ENCODE measurements at places on chromosomes 6 and 20.

- DNase-seq: no peak
Observed at GRCh38 chr20:21511850-21512633, 1.8 kb downstream of the NKX2-2 start.

DNA sequence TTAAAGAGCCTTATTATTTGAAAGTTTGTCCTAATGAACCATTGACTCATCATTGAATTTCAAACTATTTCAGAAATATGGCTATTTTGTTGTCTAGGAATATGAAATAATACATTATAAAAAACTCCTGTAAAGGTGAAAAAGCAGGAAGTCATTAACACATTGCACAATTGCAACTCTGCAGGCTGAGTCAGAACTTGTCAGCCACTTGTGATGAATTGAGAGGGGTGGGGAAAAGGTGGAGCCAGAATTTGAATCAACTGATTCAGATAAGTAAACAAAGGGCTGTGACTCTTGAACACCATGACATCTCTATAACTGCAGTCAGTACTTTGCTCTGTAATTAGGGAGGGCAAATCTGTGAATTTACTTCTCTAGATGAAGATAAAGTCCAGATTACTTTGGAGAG lies 6.0 kb downstream of the C6orf141 start:
- no peak for DNase-seq

GRCh38 chr20:52983726-52984450 lies 11.7 kb downstream of the TSHZ2 start:
- no peak for DNase-seq

DNA sequence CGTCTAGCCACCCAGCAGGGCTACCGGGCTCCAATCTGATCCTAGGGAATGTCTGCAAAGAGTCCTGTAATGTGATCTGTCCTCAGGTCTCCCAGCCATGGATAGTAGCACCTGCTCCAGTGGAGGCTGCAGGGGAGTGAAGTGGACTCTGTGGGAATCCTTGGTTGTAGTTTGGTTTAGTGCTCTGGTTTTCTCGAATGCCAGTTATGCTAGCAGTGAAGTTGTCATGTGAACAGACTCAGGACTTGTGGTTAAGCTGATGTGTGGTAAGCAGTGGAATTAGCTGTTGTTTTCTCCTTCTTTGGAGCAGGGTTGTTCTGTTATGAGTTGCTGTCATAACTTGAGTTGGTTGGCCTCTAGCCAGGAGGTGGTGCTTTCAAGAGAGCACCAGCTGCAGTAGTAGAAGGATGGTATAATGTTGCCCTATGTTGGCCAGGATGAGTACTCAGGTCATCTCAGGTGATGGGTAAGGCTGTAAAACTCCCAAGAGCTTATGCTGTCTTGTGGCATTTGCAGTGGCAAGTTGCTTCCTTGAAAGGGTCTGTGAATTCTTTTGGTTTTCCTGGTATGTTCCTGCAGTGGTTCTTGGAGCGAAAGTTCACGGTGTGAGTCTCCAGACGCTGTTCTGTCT lies 390.2 kb downstream of the UTRN start:
- no peak for DNase-seq

- DNase-seq: no peak
Observed at GRCh38 chr6:44100088-44100550, 27.1 kb downstream of the MRPL14 start.

DNA sequence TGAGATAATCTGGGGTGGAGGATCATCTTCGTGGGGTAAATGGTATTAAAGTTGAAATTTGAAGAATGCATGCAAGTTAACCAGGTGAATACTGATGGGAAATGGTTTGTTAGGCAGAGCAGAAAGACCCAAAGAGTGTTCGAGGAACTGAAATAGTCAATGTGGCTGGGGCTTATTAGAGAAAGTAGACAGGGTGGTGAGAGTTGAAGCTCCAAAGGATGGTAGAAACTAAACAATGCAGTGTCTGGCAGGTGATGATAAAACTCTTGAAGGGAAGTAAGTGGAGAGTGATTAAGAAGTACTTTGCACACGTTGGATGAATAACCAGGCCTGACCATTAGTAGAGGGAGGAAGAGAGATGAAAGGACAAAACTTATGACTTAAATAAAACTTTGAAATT lies 39.8 kb upstream of the CENPW start:
- no peak for DNase-seq

DNA sequence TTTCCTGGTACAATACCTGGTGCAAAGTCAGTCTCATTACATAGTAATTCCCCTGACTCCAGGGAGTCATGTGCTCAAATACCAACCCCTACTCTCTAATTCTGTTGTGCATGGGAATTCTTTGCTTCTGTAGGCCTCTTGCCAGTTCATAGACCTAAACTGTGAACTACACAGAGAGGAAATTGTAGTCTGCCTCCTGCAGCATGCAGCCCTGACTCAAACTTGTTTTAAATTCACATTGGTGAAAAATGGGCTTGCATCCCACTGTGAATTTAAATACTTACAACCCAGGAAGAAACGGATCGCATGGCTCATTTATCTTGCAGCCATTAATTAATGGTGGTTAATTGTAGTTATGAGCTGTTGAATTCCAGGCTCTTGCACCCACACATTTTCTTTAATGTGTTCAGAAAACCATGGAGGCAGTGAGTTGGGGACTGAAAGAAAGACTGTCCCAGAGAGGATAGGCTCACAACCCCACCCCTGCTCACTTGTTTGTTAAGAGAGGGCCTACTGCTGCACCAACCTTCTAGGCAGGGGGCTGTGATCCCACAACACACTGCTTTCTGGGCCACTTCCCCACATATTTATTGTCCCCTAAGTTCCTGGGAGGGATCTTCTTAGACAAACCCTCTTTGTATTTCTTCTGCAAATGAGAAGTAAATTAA lies 579.1 kb downstream of the DHX35 start:
- no peak for DNase-seq

- DNase-seq: no peak
Observed at GRCh38 chr6:158417760-158418098, 105.5 kb downstream of the TULP4 start.

GRCh38 chr20:20130399-20130798 lies 78.1 kb downstream of the CFAP61 start:
- DNase-seq: no peak

GRCh38 chr20:50085481-50086365 lies 27.2 kb downstream of the UBE2V1 start:
- peak; percentile 48 for DNase-seq

GRCh38 chr6:157221049-157221816 lies 102.1 kb downstream of the TMEM242 start:
- peak; percentile 83 for DNase-seq

GRCh38 chr6:126133984-126134383 lies 147.6 kb downstream of the TRMT11 start:
- DNase-seq: no peak

GRCh38 chr6:13711324-13711732 lies 307 bp downstream of the RANBP9 start:
- no peak for DNase-seq

DNA sequence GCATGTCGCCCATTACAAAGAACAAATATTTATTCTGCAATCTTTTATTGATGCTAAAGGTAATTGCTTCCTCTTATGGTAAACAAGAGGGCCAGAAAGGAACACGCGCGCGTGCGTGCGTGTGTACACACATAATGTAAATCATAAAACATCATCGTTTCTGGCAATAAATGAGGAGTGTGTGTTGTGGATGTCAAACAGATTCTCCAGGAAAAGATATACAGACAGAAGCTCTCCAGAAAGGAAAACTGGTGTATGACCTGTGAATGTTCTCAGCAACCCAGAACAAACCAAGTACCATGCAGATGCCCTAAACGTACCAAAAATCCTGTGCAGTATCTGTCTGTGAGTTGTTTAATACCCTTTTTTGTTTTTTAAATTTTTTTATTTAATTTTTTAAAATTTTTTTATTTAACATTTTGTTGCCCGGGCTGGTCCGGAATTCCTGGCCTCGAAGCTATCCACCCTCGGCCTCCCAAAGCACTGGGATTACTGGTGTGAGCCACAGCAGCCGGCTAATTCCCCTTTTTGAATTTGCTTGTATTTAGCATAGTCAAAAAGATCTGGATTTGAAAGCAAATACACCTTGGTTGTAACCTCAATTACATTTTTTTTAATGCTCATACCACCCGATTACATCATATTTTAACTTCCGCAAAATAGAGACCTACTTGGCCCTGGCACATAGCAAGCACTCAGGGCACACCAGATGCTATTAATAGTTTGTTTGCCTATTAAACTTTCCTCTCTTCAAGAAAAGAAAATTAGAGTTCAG lies 909 bp upstream of the NUDT3 start:
- DNase-seq: no peak

DNA sequence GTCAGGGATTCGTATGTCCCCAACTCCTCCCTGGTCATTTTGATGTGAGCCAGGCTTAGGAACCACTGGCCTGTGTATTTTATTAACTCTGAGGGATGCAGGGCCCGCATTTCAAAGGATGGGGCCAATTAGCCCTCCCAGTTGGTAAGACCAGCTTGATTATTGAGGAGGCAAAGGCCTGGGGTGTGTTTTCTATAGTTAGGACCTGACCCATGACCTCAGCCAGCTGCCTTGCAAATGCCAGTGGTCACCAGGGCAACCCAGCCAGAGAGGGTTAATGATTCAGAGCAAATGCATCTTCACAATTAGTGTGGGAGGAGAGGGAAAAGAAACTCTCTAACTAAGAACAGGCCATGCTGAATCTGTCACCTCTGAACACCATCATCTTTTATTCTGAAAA lies 835.4 kb downstream of the MAFB start:
- no peak for DNase-seq

DNA sequence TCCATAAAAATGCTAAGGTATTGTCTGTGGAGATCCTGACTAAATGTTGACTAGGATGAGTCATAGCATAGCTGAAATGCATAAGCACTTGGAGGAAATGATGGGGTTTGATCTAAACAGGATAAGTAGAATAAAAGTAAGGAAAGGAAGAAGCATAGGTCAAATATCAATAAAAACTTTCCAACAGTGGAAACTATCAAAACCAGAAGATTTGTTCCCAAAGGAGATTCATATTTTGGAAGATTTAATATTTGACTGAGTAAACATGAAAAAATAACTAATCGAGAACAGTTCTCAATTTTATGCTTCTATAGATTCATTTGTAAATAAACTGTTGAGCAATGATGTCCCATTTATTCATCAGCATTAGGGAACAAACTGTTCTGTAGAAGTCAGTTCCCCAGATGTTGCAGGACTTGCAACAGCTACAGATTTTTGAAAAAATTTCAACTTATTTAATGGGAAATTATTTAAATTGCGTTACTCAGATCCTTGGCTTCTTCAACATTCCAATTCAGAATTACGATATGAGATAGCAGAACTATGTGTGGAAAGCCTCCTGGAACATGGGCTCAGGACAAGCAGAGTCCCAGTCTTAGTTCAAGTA lies 133.7 kb upstream of the TBX18 start:
- DNase-seq: no peak

GRCh38 chr6:13767121-13767808 lies 47.1 kb downstream of the MCUR1 start:
- DNase-seq: no peak

- no peak for DNase-seq
Observed at GRCh38 chr6:157555455-157556143, 174.6 kb downstream of the ZDHHC14 start.

GRCh38 chr20:1187605-1188171 lies 2.9 kb upstream of the TMEM74B start:
- no peak for DNase-seq

- DNase-seq: no peak
Observed at GRCh38 chr20:20970841-20971240, 135.3 kb downstream of the LINC00237 start.

GRCh38 chr6:168951217-168951616 lies 302.4 kb downstream of the THBS2 start:
- no peak for DNase-seq

DNA sequence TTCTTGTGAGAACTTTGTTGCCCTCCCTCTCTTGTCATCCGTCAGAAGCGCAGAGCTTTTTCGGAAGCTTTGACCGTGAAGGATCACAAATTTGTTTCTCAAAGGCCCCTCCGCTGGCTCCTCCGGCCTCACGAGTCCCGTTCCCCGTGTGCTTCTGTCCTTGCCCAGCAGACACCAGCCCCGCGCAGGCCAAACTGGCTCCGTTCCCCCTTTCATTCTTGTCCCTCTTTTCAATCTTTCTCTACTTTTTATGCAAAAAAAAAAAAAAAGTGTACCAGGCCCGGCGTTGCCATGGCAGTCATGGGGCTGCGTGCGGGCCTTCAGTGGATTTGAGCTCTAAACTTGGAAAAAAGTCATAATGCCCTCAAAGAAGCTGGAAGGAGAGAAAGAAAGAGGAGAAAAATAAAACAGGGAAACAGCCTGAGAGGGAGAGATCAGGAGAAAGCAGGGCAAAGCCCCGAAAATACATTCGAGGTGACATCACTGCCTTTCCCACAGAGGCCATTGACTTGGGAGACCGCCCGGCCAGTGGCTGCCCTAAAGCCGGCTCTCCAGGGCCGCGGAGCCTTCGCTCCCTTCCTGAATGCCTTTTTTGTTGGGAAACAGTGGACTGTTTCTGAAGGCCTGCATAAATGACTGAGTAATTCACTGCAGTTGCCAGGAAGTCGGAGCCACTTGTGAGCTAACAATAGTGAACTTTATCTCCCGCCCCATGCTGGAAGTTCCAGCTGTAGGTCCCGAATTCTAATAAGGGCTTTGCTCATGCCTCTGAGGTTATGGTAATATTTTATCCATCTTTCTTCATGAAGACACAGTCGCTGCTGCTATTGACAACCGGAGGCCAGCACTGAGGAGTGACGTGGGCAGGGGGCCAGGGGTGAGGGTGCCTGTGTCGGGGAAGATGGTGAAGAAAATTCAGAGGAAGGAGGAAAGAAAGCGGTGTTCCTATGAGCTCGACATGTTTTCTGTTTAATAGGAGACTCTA lies 670.9 kb downstream of the QKI start:
- no peak for DNase-seq

- DNase-seq: no peak
Observed at GRCh38 chr6:169188051-169188470, 65.6 kb downstream of the THBS2 start.

GRCh38 chr6:63573899-63574553 lies 1.7 kb downstream of the LOC128125822 start:
- DNase-seq: no peak

DNA sequence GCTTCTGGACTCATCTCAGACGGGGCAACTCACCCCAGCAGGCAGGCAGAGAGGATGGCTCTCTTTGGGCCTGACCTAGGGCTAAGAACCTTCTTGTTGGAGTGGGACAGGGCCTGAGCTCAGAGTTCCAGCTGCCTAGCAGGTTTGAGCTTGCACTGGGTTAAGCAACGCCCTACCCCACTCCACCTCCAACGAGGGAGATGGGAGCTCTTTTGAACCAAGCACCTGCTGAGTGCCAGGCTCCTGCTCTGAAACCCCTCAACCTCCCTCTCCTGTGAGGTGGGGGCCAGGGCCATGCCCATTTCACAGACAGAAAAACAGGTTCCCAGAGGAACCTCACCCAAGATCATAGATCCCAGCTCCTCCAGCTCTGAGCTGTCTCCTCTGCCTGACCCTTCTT lies 54.3 kb downstream of the SNAI1 start:
- no peak for DNase-seq

GRCh38 chr6:41167173-41167963 lies 4.5 kb upstream of the TREM2 start:
- no peak for DNase-seq

DNA sequence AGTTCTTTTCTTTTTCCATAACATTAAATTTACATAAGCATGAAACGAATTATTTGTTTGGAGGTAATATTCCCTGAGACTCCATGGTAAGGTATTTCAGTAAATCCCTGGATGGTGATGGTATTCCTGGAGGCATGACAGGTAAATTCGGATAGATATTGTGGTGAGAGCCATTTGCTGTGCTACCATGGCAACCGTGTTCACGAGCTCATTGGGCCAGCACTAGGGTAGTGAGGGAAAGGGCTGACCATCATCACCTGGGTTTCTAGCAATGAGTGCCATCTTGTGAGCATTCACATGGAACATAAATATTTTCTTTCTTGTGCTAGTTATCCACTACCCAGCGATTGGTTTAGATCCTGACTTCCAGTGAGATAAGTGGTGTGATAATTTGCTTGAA lies 51.9 kb upstream of the GNRH2 start:
- DNase-seq: no peak
